NCI-H460 (cell line): ENCODE measurements at places on chromosomes 5 and 9. TPM values are rescaled to one million over a fixed set of nuclear protein-coding genes. Genes with fewer than 3 reads are reported as not detected.

GRCh38 chr5:59081693-59082092 lies 498.8 kb downstream of the RAB3C start:
- DNase-seq, result no peak

- no peak for DNase-seq
Measured at GRCh38 chr5:6601271-6601670, 31.6 kb downstream of the NSUN2 start.

- no peak for DNase-seq
Measured at GRCh38 chr5:132425975-132426524, 56.5 kb downstream of the SLC22A5 start.

DNA sequence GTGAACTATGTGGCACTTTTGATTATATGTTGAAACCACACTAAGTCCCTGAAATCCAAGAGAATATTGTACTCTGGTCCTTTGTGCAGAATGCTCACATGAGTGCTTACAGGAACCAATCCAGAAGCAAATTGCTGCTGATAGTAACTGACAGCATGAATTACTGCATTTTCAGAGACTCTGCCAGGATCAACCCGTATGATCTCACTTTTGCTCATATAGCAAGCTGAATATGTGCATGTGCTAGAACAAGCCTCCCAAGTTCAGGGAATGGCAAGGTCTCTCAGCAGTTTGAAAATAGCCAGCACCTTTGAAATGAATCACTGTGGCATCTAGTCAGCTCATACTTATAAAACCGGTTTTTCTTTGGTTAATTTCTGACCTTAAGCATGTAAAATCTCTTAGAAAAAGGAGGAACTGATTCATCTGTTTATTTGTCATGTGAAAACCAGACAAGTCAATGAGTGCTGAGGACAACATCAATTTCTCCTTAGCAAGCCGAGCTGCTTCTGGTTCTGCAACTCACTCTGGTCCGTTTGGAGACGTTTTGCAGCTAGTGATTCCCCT lies 215.7 kb upstream of the ELL2 start:
- no peak for DNase-seq

The TLR4 gene
- 0.22 and 0.29 TPM in 2 replicates for total RNA-seq

GRCh38 chr9:24011009-24011717 lies 185.1 kb upstream of the ELAVL2 start:
- no peak for DNase-seq

GRCh38 chr9:130422546-130422945 lies 22.2 kb upstream of the ASS1 start:
- DNase-seq, result no peak

DNA sequence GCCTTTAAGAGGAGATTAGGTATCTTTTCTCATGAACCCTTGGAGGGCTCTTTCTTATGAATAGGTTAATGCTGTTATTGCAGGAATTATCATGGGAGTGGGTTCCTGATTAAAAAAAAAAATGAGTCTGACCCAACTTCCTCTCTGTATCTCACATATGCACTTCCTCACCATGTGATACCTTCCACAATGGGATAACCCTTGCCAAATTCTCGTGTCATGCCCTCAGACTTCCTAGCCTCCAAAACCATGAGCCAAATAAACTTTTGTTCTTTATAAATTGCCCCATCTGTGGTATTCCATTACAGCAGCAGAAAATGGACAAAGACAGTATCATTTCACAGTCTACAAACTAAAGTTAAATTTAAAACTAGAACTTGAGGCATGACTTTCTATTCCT lies 1.0 kb downstream of the OR1B1 start:
- no peak for DNase-seq

GRCh38 chr5:1027631-1028441 lies 19.2 kb downstream of the NKD2 start:
- DNase-seq, result no peak

DNA sequence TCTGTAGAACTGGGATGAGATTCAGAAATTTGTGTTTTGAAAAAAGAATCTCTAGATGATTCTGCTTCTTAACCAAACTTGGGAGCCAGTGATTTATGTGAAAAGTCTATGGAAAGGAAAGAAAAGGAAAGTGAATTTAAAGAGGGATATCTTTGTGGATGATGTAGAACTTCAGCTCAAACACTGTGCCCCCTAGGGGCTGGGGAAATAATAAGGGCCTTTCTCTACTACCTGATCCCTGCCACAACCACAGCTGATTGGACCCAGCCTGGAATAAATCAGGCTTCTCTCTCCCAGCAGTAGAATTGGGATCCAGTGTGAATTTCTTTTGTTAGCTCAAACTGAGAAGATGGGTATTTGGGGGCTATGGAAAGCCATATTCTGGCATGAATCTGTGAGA lies 155.0 kb downstream of the PRELID2 start:
- DNase-seq, result no peak

The CATSPER3 gene
- 0.17 and 0.40 TPM in 2 replicates for total RNA-seq

The PCDHB2 gene
- total RNA-seq, result 0.29 and 0.52 TPM in 2 replicates

DNA sequence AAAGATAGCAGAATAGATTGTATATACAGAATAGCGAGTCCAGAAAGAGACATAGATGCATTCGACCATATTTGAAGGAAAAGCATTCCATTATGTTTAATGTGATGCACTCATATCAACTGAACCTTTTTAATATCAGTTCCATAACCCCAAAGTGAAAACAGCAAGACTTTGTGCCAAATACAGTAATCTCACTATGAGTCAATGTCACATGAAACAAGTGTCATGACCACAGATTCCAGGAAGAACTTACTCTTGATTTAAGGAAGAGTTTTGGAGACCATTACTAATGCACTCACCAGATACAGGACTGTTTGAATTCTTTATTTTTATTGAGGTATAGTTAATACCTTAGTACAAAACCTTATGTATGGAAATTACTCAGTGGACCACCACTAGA lies 220.5 kb downstream of the SH3GL2 start:
- no peak for DNase-seq

- no peak for DNase-seq
Measured at GRCh38 chr9:114972510-114973136, 42.2 kb upstream of the TNFSF8 start.

DNA sequence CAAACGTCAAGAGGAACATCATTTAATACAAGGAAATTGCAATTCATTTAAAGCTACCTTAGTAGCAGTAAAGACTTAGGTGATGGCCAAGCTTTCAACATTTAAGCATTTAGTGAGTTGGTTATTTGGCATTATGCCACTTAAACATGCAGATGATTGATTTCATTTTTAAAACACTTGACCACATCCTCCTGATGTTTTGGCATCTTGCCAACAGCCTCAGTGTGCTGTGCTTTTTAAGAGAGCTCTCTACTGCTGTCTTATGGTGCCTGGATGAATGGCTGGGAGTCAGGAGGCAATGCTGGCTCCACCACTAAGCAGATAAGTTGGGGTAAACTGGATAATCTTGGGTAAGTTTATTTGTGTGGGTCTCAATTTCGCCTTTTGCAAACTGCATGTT lies 364.5 kb downstream of the MAN2A1 start:
- no peak for DNase-seq

The LIX1 gene
- not detected in 2 replicates for total RNA-seq

- DNase-seq, result no peak
Measured at GRCh38 chr5:168669156-168669555, 90.0 kb upstream of the PANK3 start.

DNA sequence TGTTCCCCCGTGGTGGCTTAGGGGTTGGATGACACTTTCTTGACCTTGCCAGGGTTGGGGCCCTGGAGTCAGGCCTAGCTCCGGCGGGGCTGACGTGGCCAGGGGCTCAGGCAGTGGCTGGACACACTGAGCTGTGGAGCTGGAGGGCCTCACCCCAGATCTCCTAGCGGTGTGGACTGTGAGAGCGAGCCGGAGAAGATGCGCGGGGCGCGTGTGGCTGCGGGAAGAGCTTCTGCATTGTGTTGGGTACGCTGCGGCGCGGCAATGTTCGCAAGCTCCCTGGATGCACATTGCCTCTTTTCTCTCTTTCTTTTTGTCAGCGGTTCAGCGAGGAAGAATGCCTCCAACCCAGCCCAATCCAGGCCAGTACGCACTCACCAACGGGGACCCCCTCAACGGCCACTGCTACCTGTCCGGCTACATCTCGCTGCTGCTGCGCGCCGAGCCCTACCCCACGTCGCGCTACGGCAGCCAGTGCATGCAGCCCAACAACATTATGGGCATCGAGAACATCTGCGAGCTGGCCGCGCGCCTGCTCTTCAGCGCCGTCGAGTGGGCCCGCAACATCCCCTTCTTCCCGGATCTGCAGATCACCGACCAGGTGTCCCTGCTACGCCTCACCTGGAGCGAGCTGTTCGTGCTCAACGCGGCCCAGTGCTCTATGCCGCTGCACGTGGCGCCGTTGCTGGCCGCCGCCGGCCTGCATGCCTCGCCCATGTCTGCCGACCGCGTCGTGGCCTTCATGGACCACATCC lies 4.8 kb downstream of the NR2F1 start:
- DNase-seq, result no peak

GRCh38 chr9:106816524-106816923 lies 46.4 kb upstream of the ZNF462 start:
- no peak for DNase-seq

GRCh38 chr5:100595152-100595811 lies 60.1 kb downstream of the FAM174A start:
- no peak for DNase-seq

DNA sequence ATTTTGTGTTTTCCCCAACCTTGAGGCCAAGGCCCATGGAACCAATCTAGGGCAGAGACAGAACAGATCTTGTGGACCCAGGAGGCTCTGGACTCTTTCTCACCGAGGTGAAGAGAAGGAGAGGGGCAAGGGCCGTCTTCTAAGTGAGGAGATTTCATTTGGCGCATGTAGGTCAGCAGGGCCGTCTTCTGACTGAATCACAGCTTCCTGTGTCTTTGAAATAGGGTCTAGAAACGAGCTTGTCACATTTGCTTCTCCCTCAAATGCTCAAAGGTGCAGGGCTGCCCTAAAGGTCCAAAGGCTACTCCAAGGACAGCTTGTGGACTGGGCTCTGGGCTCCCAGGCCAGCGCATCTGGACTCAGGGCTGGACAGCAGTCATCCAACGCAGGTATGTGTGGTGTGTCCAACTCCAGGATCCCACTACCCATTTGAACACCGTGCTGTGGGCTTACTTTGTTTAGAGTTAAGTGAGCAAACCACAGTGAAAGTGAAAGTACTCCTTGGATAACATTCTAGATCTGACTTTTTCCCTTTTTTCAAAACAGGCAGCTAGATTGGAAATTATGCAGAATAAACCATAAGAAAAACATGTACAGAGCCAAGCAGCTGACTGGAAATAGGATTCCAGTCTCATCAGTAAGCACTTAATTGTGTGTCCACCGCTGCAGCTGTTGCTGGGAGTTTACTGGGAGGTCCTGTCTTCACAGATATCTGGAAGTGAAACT lies 357.0 kb downstream of the GADD45G start:
- no peak for DNase-seq

DNA sequence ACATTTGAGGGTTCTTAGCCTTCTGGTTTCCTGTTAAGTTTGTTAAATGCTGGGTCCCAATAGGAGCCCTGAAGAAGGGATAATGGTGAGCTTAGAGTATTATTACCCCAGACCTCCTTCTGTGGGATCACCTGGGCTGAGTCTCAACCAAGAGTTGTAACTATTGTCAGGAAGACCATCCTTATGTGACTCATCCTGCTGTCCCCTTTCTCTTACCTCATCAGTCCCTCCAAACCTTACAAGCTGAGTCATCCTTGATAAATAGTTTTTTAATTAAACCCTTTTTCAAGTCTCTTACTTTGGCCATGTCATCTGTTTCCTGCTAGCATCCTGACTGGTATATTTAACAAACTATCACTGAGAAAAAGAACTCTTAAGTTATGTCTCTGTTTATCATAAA lies 502.8 kb downstream of the LRRC70 start:
- no peak for DNase-seq

The HRH2 gene
- total RNA-seq, result not detected in 2 replicates

The CAVIN4 gene
- 0.67 and 1.4 TPM in 2 replicates for total RNA-seq

- peak; percentile 16 for DNase-seq
Measured at GRCh38 chr9:99907208-99907532, 716 bp downstream of the STX17 start.

- DNase-seq, result peak; percentile 9
Measured at GRCh38 chr5:92019376-92019990, 636.4 kb upstream of the ARRDC3 start.

DNA sequence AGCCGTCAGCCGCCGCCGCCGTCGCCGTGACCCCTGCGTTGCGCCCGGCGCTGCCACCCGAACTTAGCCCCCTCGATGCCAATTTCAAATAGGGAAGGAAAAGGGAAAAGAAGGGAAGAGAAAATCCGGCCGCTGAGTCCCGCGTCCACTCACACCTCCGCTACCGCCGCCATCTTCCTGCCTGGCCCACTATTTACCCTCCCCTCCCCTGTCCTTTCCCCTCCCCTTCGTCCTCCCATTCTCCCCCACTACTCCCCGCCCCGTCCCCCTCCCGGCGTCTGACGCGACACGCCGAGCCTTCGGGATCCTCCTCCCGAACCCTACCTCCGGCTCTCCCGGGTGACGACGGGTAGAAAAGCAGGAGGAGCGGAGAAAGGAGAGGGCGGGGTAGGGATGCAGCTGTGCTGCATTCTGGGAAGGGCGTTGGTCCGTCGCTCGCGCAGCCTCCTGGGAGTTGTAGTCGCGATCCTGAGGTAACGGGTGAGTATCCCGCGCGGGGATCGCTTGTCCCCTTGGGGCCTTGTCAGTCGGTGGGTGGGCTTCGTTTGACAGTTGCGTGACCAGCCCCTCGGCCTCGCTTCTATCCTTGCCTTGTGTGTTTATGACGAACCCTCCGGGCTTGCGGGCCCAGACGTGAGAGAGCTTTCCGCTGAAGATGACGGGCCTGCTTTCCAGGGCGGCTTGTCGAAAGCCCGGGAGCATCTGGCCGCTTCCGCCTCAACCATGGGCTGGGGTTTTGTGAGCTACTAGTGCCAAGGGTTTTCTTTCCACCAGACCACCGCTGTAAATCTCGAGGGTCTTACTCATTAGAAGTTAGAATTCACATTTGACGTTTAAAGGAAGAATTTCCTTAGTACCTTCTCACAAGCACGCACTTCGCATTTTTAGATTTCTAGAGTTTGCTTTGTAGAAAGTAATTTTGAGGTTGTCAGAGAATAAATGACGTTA lies at the start of the genes CERT1 and POLK:
Gene CERT1, minus strand, starts transcription at position 195 of the 948 bp plus-strand sequence. CDS start 422 bp downstream, outside the sequence.
Gene POLK, plus strand, starts transcription at position 457 of the 948 bp plus-strand sequence.
- DNase-seq, result peak; percentile 98

GRCh38 chr5:63205976-63206375 lies 627.4 kb downstream of the LRRC70 start:
- DNase-seq, result no peak

- no peak for DNase-seq
Measured at GRCh38 chr9:92780206-92780605, 15.6 kb upstream of the BICD2 start.

DNA sequence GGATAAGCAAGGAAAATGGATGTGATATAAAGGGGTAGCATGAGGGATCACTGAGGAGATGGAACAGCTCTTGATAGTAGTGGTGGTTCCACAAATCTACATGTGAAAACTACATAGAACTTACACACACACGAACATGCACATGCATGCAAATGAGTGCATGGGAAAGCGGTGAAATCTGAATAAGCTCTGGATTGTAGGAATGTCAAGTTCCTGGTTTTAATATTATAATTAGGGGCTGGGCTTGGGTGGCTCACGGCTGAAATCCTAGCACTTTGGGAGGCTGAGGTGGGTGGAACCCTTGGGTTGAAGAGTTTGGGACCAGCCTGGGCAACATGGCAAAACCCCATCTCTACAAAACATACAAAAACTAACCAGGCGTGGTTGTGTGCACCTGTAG lies 13.1 kb upstream of the PDCL start:
- no peak for DNase-seq
